ENCODE measurements at places on chromosomes 1 and 21. TPM values are rescaled to one million over a fixed set of nuclear protein-coding genes. Genes with fewer than 3 reads are reported as not detected.

DNA sequence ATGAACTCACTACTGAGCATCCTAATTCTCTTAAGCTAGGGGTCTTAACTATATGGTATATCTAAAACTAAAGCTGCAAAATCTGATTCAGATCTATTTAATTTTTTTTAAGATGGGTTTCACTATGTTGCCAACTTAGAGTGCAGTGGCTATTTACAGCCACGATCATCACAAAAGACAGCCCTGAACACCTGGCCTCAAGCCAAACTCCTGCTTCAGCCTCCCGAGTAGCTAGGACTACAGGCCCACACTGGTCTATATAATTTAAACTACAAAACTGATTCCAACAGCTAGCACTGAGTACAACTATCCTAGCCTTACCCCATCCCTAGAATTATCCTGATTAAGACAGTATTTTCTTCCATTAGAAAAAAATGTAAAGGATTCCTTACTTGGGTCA is 37.1 kb downstream of the EIF4G3 start:
- DNase-seq, result no peak
- H3K27me3 ChIP-seq, result no peaks in the 10 kb centered on the region
- peaks cover 1% of the 10 kb centered on the region for H3K4me1 ChIP-seq
- no peak overlapping the region for H3K4me3 ChIP-seq

- no peaks in the 10 kb centered on the region for H3K27me3 ChIP-seq
- H3K27ac ChIP-seq, result no peak overlapping the region
- H3K4me3 ChIP-seq, result no peak overlapping the region
- peaks cover 4% of the 10 kb centered on the region for H3K4me1 ChIP-seq
- H3K36me3 ChIP-seq, result peaks cover 25% of the 10 kb centered on the region
- no peak for DNase-seq
Measured at GRCh38 chr1:63498106-63498505, 24.9 kb downstream of the ITGB3BP start.

GRCh38 chr1:7833035-7833434 is 19.8 kb downstream of the UTS2 start:
- DNase-seq, result no peak
- H3K27me3 ChIP-seq, result no peaks in the 10 kb centered on the region
- H3K36me3 ChIP-seq, result peaks cover 20% of the 10 kb centered on the region
- H3K4me1 ChIP-seq, result peaks cover 9% of the 10 kb centered on the region
- no peak overlapping the region for H3K4me3 ChIP-seq

TTC34 gene
- 1.6 TPM for total RNA-seq

DNA sequence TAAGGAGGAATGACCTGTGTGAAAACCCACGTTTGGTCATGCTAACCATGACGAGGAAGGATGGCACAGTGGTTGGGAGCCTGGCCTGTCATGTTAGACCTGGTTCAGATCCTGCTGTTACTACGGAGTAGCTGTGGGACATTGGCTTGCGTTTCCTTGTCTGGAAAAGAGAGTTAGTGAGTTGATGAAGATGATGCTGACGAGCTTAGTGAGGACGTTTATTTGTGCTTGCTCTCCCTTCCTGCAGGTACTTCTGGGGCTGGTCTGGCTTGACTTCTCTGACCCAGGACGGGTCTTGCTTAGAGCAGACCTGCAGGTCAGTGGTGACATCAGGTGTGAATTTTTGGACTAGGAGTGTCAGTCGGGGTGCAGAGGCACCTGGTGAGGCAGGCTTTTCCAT is 14.7 kb downstream of the GALNT2 start:
- H3K4me1 ChIP-seq, result peaks cover 36% of the 10 kb centered on the region
- no peak overlapping the region for H3K4me3 ChIP-seq
- H3K27ac ChIP-seq, result no peak overlapping the region
- peaks cover 12% of the 10 kb centered on the region for H3K36me3 ChIP-seq
- no peak for DNase-seq
- H3K27me3 ChIP-seq, result no peaks in the 10 kb centered on the region

DNA sequence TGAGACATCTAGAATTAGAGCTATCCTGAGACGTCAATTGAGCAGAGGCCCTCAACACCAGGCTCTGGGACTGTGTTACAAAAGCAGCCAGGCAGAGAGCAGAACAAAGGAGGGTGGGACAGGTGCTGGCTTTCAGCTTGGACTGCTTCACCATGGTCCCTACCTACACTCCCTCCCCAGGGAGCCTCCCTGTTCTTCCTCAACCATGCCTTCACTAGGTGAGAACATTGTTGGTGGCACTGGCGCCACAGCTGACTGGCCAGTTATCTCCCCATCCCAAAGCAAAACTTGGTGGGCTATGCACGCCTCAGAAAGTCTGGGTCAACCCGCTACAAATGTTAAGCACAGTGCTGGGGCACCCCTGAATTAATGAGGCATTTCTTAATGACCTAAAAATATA is 87.8 kb downstream of the NMNAT2 start:
- no peaks in the 10 kb centered on the region for H3K36me3 ChIP-seq
- H3K27me3 ChIP-seq, result peaks cover 37% of the 10 kb centered on the region
- no peak overlapping the region for H3K27ac ChIP-seq
- H3K4me1 ChIP-seq, result no peaks in the 10 kb centered on the region

KISS1 gene
- not detected for total RNA-seq

DNA sequence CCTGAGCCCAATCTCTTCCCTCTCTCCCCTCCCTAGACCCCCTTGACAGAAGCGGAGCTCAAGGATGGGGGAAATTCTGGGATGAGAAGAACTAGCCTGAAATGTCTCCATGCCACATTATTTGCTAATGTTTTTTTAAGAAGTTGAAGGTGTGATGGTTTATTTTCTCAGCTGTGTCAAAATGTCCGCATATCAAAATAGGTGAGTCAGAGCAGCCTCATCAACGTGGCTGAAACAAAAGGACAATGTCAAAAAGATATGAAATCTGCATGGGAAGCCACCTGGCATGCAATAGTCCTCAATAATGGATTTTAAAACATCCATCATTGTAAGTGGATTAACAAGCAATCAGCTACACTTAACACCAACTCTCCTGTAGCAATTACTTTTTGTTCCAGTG is 101.4 kb downstream of the BEND5 start:
- H3K4me1 ChIP-seq, result no peaks in the 10 kb centered on the region
- H3K36me3 ChIP-seq, result no peaks in the 10 kb centered on the region
- no peak overlapping the region for H3K4me3 ChIP-seq
- peaks cover 4% of the 10 kb centered on the region for H3K27me3 ChIP-seq

FMO1 gene
- not detected for total RNA-seq

CACNA1S gene
- total RNA-seq, result not detected

DNA sequence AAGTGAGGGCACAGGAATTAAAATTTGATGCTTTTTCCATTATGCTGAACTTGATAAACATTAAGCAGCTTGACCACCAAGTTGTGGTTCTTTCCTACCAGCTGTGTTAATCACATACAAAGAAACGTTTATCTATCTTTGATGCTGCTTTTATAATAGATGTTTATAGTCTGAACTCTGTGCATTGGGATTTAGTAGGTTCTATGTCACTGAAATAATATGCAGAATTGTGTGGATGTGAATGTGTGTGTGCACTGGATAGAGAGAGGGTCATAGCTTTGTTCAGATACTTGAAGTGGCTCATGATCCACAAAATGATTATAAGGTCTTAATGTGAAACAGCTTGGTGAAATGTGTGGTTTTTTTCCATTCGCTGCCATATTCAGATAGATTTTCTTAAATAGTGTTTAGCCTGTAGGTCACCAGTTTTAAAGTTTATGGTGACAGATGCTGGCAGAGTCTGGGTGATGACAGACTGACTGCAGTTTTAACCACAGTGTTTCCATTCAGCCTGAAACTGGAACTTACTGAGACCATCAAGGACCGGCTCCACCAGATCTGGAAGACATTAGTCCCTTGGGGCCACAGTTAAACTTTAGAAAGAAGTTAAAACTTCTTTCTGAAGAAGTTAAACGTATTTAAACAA is 10.2 kb downstream of the DDI2 start:
- no peak for DNase-seq
- H3K4me3 ChIP-seq, result no peak overlapping the region
- H3K36me3 ChIP-seq, result peaks cover 51% of the 10 kb centered on the region
- no peaks in the 10 kb centered on the region for H3K27me3 ChIP-seq

- H3K27ac ChIP-seq, result no peak overlapping the region
- H3K36me3 ChIP-seq, result no peaks in the 10 kb centered on the region
- no peak overlapping the region for H3K4me3 ChIP-seq
- no peaks in the 10 kb centered on the region for H3K27me3 ChIP-seq
- DNase-seq, result no peak
Measured at GRCh38 chr1:86176226-86176625, 19.7 kb upstream of the COL24A1 start.

FTCD gene
- total RNA-seq, result not detected

DNA sequence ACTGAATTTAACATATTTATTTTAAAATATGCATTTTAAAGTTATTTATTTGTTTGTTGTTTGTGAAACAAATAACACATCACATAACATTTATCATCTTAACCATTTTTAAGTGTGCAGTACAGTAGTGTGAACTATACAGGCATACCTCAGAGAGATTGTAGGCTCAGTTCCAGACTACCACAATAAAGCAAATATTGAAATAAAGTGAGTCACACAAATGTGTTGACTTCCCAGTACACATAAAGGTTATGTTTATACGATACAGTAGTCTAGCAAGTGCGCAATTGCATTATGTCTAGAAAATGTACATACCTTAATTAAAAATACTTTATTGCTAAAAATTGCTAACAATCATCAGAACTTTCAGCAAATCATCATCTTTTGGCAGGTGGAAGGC is 739.4 kb upstream of the ADGRL4 start:
- no peaks in the 10 kb centered on the region for H3K4me1 ChIP-seq
- H3K36me3 ChIP-seq, result no peaks in the 10 kb centered on the region
- H3K27me3 ChIP-seq, result no peaks in the 10 kb centered on the region

GRCh38 chr21:43982489-43983078 is 29.5 kb upstream of the TRAPPC10 start:
- DNase-seq, result no peak
- H3K4me3 ChIP-seq, result no peak overlapping the region
- peaks cover 8% of the 10 kb centered on the region for H3K4me1 ChIP-seq
- H3K36me3 ChIP-seq, result peaks cover 9% of the 10 kb centered on the region
- no peaks in the 10 kb centered on the region for H3K27me3 ChIP-seq

DNA sequence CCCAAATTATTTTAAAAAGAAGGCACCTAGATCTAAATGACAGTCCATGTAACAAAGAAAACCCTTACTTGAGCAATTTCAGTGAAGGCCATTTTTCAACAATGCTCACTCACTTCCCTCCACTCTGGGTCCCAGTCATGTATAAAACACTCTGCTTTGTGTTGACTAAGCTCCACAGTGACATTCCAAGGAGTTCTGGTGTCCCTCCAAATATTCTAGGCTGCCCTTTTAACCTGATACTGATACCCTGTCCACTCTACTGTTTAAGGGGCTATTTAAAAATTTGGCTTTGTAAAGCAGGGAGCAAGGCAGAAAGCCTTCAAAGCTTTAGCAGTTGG is 73.6 kb downstream of the GNG12 start:
- peaks cover 27% of the 10 kb centered on the region for H3K27me3 ChIP-seq
- no peak overlapping the region for H3K4me3 ChIP-seq
- peaks cover under 1% of the 10 kb centered on the region for H3K4me1 ChIP-seq
- H3K27ac ChIP-seq, result no peak overlapping the region

GRCh38 chr1:85611425-85611824 is 30.9 kb downstream of the CCN1 start:
- H3K27ac ChIP-seq, result no peak overlapping the region
- H3K4me1 ChIP-seq, result no peaks in the 10 kb centered on the region

DNA sequence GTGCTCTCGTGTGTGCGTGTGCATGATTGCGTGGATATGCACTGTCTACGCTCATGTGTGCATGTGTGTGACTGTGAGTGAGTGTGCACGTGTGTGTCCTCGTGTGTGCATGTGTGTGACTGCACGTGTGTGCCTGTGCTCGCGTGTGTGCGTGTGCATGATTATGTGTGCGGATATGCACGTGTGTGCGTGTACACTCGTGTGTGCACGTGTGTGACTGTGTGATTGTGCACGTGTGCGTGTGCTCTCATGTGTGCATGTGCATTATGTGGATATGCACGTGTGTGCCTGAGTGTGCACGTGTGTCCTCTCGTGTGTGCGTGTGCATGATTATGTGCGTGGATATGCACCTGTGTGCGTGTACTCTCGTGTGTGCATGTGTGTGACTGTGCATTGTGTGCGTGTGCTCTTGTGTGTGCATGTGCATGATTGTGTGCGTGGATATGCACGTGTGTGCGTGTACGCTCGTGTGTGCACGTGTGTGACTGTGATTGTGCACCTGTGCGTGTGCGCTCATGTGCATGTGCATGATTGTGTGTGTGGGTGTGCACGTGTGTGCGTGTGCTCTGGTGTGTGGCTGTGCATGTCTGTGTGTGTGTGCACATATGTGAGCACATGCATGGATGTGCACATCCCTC is 2.2 kb downstream of the MMEL1 start:
- peaks cover 8% of the 10 kb centered on the region for H3K36me3 ChIP-seq
- no peak for DNase-seq
- peaks cover 38% of the 10 kb centered on the region for H3K27me3 ChIP-seq
- H3K4me1 ChIP-seq, result no peaks in the 10 kb centered on the region

GRCh38 chr1:95384567-95384966 is 150.6 kb downstream of the RWDD3 start:
- H3K27ac ChIP-seq, result no peak overlapping the region
- DNase-seq, result peak; percentile 21
- H3K36me3 ChIP-seq, result no peaks in the 10 kb centered on the region
- no peak overlapping the region for H3K4me3 ChIP-seq
- H3K27me3 ChIP-seq, result no peaks in the 10 kb centered on the region
